ENCODE measurements at places on chromosomes 2 and 18. TPM values are rescaled to one million over a fixed set of nuclear protein-coding genes. Genes with fewer than 3 reads are reported as not detected.

- no peak overlapping the region for H3K27ac ChIP-seq
- no peak for DNase-seq
- H3K4me3 ChIP-seq, result no peak overlapping the region
- H3K4me1 ChIP-seq, result no peaks in the 10 kb centered on the region
- peaks cover 3% of the 10 kb centered on the region for H3K27me3 ChIP-seq
These were observed 668.0 kb upstream of the FAM98A start for GRCh38 chr2:34266908-34267697.

The SCYGR7 gene
- total RNA-seq, result not detected

The B3GNT7 gene
- total RNA-seq, result 0.54 TPM

GRCh38 chr2:40242315-40242714, 209.6 kb downstream of the SLC8A1 start:
- H3K4me1 ChIP-seq, result peaks cover 82% of the 10 kb centered on the region
- 0 out of 2 replicates have a peak overlapping the region, but pooled peaks have one; percentile 87 for H3K27ac ChIP-seq
- no peak overlapping the region for H3K4me3 ChIP-seq

GRCh38 chr2:136645236-136645828, 120.0 kb upstream of the THSD7B start:
- H3K4me1 ChIP-seq, result no peaks in the 10 kb centered on the region
- no peak overlapping the region for H3K27ac ChIP-seq
- no peak overlapping the region for H3K4me3 ChIP-seq
- no peaks in the 10 kb centered on the region for H3K36me3 ChIP-seq

- no peak overlapping the region for H3K27ac ChIP-seq
- no peaks in the 10 kb centered on the region for H3K4me1 ChIP-seq
- H3K27me3 ChIP-seq, result peaks cover 17% of the 10 kb centered on the region
- no peak for DNase-seq
These were observed 63.0 kb upstream of the PSMD14 start for GRCh38 chr2:161245261-161245553.

DNA sequence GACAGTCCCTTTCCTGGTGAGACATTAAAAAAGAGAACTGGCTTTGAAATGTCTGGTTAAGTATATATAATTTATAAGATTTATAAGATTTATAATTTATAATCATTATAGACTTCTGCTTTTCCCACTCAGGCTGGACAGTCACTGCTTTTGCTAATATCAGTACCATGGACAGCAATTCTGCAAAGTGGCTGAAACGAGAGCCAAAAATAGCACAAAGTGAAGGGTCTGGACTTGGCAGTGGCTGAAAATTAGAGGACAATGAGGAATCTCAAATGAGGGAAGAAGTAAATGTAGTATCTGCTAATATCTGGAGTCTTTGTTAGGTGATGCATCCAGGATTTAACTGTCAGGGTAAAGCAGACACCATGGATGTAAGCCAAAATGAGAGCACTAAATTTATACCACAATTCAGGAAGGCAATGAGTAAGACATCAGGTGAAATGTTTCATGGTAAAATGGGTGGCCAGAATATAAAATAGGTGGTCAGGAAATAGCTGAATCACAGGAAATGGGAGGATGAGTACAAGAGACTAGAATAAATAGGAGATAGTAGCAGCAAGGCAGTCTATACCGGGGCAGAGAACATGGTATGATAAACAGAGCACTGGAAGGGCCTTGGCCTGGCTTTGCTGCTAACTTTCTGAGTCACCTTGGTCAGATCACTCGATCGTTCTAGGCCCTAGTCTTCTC, 39.6 kb upstream of the BOD1L2 start:
- H3K4me1 ChIP-seq, result no peaks in the 10 kb centered on the region
- no peak overlapping the region for H3K27ac ChIP-seq
- H3K36me3 ChIP-seq, result no peaks in the 10 kb centered on the region
- no peak overlapping the region for H3K4me3 ChIP-seq
- peaks cover 4% of the 10 kb centered on the region for H3K27me3 ChIP-seq

The PMAIP1 gene
- 7.3 TPM for total RNA-seq

The UGT1A7 gene
- total RNA-seq, result not detected
